ENCODE measurements at places on chromosomes 5 and 9. TPM values are rescaled to one million over a fixed set of nuclear protein-coding genes. Genes with fewer than 3 reads are reported as not detected.

DNA sequence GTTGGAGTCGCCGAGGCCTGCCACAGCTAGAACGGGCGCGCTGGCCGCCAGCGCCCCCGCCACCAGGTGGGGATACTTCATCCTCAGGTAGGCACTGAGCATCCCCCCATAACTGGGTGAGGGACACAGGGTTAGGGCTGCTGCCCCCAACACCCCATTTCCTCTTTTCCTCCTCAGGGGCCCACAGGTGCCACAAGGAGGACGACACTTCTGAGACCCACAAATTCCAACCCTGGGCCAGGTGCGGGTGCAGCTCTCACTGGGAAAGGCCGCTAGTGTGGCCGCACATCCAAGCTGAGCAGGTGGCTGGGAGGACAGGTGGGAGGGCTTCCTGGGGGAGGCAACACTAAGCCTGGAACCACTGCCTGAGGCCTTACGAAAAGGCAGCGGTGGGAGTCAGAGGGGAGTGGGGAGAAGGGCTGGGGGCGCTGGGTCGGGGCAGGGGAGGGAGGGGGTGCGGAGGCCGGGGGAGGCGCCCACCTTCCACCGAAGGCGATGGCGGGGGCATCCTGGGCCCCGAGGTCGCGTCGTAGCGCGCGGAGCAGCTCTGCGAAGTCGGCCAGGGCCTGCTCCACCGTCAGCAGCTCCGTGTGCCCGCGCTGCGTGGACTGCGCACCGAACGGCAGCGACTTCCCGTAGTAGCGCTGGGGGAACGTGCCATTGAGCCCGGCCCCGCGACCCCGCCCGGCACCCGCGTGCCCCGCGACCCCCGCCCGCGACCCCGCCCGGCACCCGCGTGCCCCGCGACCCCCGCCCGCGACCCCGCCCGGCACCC lies 961 bp downstream of the DPP7 start:
- no peaks in the 10 kb centered on the region for H3K27me3 ChIP-seq
- peak overlapping the region; percentile 86 for H3K4me3 ChIP-seq
- H3K27ac ChIP-seq, result no peak overlapping the region
- peaks cover 16% of the 10 kb centered on the region for H3K4me1 ChIP-seq
- no peak for DNase-seq

- peak overlapping the region; percentile 95 for H3K27ac ChIP-seq
- H3K4me3 ChIP-seq, result no peak overlapping the region
- DNase-seq, result no peak
- no peaks in the 10 kb centered on the region for H3K27me3 ChIP-seq
- peaks cover 86% of the 10 kb centered on the region for H3K4me1 ChIP-seq
Measured at GRCh38 chr5:172903790-172904189, 55.4 kb upstream of the RPL26L1 start.

DNA sequence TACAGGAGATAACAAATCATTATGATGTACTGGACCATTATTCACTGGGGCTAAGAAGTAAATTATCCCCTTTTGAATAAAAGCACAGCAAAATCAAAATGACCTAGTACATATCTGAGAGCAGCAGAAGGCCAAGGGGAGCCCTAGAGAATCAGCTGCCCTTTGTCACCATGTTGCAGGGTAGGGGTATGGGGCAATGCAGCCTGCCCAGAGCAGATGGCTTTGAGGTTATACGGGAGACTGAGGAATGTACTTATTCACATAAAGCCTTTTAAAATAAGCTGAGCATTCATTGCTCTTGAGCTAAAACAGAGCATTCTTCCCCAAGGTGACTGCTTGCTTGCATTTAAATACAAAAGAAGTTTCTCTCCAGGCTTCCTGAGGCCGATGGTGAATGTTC lies 2.6 kb upstream of the TNFAIP8 start:
- no peaks in the 10 kb centered on the region for H3K36me3 ChIP-seq
- H3K4me3 ChIP-seq, result no peak overlapping the region
- DNase-seq, result no peak
- H3K27ac ChIP-seq, result no peak overlapping the region
- peaks cover 47% of the 10 kb centered on the region for H3K4me1 ChIP-seq
- H3K27me3 ChIP-seq, result no peaks in the 10 kb centered on the region

DNA sequence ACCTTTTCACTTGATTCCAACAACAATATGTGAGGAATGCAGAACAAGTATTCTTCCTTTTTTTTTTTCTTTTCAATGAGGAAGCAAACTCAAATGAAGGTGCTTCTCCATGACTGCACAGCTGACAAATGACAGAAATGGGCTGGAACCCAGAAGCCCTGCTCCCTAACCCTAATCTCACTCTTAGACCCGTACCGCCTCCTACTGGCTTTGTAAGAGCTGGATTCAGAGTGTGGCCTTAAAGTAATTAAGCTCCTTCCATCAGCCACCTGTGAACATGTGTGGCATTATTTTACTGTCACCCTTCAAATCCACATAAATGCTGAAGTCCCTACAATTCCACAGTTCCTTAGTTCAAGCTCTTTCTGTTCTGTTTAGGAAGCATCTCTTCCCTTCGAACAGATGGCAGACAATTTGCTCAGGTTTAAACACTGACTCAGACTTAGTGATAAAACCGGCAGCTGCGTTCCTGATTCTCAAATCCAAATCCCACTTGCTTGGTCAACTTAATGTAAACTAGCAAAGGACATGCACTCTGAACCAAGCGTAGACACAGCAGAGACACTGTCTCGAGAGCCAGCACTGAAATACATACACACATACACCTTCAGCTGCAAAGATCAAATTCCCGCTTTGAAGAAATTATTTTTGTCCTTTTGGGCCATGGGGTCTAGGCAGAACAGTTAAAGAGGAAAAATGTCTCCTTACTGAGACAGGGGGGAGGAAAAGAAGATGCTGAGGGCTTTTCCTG lies 316.7 kb upstream of the TLE4 start:
- H3K4me3 ChIP-seq, result no peak overlapping the region
- DNase-seq, result no peak
- no peaks in the 10 kb centered on the region for H3K36me3 ChIP-seq
- H3K27ac ChIP-seq, result no peak overlapping the region
- H3K4me1 ChIP-seq, result peaks cover 12% of the 10 kb centered on the region

- H3K4me3 ChIP-seq, result no peak overlapping the region
- H3K4me1 ChIP-seq, result no peaks in the 10 kb centered on the region
- H3K27ac ChIP-seq, result no peak overlapping the region
- H3K27me3 ChIP-seq, result no peaks in the 10 kb centered on the region
- no peaks in the 10 kb centered on the region for H3K36me3 ChIP-seq
- no peak for DNase-seq
Measured at GRCh38 chr9:109590966-109591365, 92.9 kb upstream of the PTPN3 start.

GRCh38 chr9:36319806-36320205 lies 61.6 kb upstream of the GNE start:
- no peak for DNase-seq
- H3K27ac ChIP-seq, result no peak overlapping the region
- no peaks in the 10 kb centered on the region for H3K27me3 ChIP-seq
- no peaks in the 10 kb centered on the region for H3K36me3 ChIP-seq
- no peak overlapping the region for H3K4me3 ChIP-seq

DNA sequence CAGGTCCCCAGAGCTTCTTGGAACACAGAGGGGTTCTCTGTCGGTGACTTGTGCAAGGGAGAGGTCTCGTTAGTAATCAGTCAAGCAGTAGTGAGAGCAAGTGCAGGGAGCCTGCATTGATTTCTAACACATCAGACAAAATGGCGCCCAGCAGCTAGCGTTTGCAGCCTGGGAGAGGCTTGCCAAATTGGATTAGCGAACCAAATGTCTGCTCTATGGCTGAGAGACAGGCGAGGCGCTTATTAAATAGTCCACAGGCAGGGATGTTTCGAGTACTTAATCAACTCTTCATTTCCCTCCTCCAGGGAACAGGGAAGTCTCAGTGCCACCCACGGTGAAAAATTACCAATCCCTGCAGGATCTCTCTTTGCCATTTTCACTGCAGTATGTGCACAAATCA lies 131.4 kb upstream of the SHB start:
- H3K4me3 ChIP-seq, result no peak overlapping the region
- DNase-seq, result no peak
- H3K27me3 ChIP-seq, result no peaks in the 10 kb centered on the region
- H3K4me1 ChIP-seq, result peaks cover 8% of the 10 kb centered on the region

DNA sequence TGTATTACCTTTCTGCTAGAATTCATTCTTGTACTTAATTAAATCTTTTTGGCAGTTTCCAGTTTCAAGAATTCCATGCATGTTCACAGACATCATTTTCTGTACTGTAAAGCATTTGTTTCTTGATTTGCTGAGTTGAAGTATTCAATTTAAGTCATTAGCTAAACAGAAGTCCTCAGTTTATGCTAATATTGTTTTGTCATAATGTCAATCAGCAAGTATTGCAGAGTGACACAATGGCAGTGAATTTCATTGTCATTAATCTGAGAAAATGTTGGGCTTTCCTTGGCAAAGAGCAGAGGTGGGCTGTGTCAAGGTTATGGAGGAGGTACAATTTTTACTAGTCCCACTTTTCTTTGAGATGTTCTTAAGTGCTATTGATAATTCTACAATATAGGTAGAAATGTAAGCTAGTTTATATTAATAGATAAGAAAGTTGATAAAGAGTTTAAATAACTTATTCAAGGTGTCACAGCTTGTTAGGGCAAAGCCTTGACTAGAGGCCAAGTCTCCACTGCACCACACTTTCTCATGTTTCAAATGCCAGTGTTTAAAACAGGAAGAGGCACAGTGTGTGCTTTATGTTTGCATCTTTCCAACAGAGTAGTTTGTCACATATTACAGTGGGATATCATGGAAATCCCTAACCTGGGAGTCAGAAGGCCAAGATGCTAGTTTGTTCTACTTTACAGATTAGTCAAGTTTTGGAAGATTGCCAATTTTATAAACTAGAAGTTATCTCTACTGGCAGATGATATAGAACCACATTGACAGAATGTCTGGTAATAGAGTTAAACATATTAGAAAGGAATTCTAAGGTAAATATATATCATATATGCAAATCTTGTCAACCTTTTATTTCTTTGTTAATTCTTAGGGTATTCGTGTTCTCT lies 56.3 kb downstream of the SLF1 start:
- DNase-seq, result no peak
- H3K4me3 ChIP-seq, result no peak overlapping the region
- H3K36me3 ChIP-seq, result no peaks in the 10 kb centered on the region
- H3K27me3 ChIP-seq, result no peaks in the 10 kb centered on the region

- peaks cover 48% of the 10 kb centered on the region for H3K4me1 ChIP-seq
- H3K27me3 ChIP-seq, result peaks cover 12% of the 10 kb centered on the region
- no peak for DNase-seq
- H3K4me3 ChIP-seq, result peak overlapping the region; percentile 37
- H3K36me3 ChIP-seq, result no peaks in the 10 kb centered on the region
- no peak overlapping the region for H3K27ac ChIP-seq
Measured at GRCh38 chr5:2750758-2751464, 566 bp downstream of the IRX2 start.

DNA sequence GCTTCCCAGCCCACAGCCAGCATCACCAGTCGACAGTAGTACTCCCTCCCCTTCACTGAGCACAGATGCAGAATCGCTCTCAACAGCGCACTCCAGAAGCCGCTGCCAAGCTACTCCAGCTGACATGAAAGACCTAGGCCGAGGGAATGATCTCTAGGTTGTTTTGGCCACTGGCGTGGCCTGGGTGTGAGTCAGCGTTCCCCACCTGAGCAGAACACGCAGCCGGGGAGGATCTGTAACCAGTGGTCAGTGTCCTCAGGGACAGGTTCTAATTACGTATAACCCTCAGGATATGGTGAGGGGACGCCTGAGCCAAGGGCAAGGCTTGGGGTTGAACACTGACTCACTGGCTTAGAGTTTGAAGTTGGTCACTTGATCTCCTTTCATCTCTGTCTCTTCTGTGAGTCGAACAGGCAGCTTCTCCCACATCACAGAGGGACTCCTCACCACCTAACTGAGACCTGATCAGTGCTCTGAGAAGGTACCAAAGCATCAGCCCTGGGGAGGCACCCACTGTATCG lies 76.9 kb upstream of the IL17B start:
- H3K27ac ChIP-seq, result peak overlapping the region; percentile 91
- H3K4me1 ChIP-seq, result peaks cover 41% of the 10 kb centered on the region
- H3K36me3 ChIP-seq, result no peaks in the 10 kb centered on the region

GRCh38 chr5:112419986-112420864 lies 1.1 kb upstream of the EPB41L4A start:
- DNase-seq, result peak; percentile 90
- no peaks in the 10 kb centered on the region for H3K27me3 ChIP-seq
- H3K4me3 ChIP-seq, result peak overlapping the region; percentile 82
- peak overlapping the region; percentile 88 for H3K27ac ChIP-seq
- no peaks in the 10 kb centered on the region for H3K36me3 ChIP-seq

- no peak overlapping the region for H3K4me3 ChIP-seq
- H3K4me1 ChIP-seq, result peaks cover 23% of the 10 kb centered on the region
- no peak for DNase-seq
- H3K36me3 ChIP-seq, result no peaks in the 10 kb centered on the region
Measured at GRCh38 chr5:143113461-143113860, 290.0 kb downstream of the NR3C1 start.

DNA sequence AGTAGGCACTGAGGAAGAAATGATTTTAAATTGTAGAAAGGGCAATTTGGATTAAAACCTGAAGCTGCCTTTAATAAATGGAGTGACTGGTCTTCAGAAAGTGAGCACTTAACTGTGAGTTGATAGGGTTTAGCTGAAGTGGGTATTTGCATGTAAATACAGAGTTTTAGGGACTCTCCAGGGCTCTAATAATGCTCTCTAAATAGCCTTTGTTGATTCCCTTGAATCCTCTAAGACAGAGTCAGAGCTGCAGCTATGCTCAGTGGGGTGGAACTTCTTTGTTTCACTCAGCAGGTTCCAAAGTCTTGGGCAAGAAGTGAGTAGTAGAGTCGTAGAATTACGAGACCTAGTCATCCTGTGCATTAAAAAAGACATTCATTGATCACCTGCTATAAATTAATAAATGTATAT lies 21.4 kb downstream of the GLRA1 start:
- no peak overlapping the region for H3K27ac ChIP-seq
- no peaks in the 10 kb centered on the region for H3K4me1 ChIP-seq
- no peaks in the 10 kb centered on the region for H3K27me3 ChIP-seq

GRCh38 chr5:132376694-132377641 lies 7.5 kb downstream of the SLC22A5 start:
- no peaks in the 10 kb centered on the region for H3K36me3 ChIP-seq
- DNase-seq, result peak; percentile 32

Gene CTSV
- total RNA-seq, result 1.5 TPM

Gene RASGRF2
- 8.8 TPM for total RNA-seq

Gene ADAMTS13
- 2.0 TPM for total RNA-seq

Gene MEF2C
- total RNA-seq, result 22.3 TPM

Gene ANKDD1B
- not detected for total RNA-seq

Gene ADRA1B
- 0.74 TPM for total RNA-seq

Gene SLC6A3
- 0.49 TPM for total RNA-seq

Gene CDC14B
- total RNA-seq, result 15.7 TPM
